ENCODE measurements at places on chromosomes 3 and 15.
A peak's percentile ranks its signal among the peaks of the same experiment; 100 is the strongest.

DNA sequence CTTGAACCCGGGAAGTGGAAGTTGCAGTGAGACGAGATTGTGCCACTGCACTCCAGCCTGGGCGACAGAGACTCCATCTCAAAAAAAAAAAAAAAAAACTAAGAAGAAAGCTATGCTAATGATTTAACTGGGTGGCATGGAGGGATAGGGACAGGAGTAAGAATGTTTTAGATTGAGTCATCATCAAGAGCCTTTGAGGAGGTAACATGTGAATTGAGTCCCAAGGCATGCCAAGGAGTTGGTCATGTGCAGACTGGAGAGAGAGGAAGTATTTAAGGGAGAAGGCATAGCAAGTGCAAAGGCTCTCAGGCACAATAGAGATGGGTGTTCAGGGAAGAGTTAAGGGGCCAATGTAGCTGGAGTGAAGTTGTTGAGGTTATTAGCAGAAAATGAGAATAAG is 9.1 kb downstream of the BNC1 start:
- no peak for DNase-seq

DNA sequence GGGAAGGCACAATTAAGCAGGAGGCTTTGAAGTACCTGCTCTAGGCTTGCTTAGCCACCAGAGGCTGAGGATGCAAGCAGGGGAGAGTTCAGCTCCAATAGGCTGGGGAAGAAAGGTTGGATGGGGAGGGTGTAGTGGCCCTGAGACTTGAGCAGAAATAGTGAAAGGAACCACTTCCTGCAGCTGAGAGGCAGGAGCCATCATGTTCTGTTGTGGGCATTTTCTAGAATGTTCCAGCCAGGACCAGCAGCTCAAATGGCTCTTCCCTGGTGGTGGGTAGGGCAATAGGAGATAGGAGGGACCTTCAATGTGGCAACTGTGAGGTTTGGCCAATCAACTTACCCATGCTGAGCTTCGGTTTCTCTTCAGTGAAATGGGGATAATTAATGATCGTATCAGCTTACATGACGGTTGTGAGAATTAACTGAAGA is 79.1 kb upstream of the CGNL1 start:
- no peak for DNase-seq

GRCh38 chr3:62774221-62774620 is 101.0 kb downstream of the CADPS start:
- no peak for DNase-seq

- no peak for DNase-seq
Measured at GRCh38 chr15:87707071-87707470, 549.5 kb downstream of the NTRK3 start.

DNA sequence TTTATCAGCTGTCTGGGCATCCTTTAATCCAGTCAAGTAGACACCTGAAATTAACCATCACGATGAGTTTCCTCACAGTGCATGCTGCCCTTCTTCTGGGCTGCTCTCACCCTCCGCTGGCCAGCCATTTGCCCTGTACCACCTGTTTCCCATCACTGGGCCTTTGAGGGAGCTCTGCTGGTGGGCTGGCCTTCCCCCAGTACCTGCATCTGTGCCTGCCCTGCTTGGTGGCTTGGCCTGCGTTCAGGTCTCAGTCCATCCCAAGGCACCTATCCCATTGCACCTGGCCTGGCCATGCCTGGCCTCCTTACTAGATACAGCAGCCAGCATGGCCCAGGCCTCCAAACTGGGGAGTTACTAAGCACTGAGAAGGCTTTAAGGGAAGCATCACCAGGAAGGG is 413.2 kb downstream of the NTRK3 start:
- no peak for DNase-seq

DNA sequence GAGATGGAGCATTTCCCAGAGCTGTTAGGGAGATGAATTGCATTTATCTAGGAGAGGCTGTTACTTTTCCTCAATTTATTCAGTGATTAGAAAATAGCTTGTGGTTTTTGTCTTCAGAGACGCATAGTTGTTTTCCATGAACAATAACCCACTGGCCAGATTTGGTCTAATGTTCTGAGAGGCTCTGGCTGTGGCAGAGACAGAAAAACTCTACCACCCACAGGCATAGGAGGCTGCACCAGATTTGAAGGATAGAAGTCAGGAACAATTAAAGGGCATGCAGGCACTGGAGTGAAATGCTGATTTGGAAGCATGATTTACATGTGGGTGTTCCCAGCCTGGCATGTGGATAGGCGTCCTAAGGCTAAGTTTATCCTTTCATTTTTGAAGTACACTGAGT is 143.5 kb downstream of the NFKBIZ start:
- no peak for DNase-seq

DNA sequence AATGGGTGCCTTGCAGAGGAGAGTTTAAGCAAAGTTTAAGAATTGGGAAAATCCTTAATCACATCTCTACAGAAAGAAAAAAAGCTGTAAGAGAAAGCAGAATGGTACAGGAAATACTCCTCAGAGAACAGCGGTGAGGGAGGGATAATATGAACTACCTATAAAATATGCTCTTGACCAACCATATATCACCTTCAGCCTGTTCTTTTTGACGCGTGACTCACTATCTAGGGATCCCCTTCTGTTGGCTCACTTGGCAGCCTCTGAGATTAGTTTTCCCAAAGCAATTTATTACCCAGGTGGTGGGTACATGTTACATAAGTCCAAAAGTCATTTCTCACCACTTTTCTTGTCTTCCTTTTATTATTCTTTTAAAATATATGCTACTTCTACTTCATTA is 97.7 kb downstream of the CNTN6 start:
- no peak for DNase-seq

GRCh38 chr3:51403675-51404074 is 12.6 kb downstream of the RBM15B start:
- DNase-seq: no peak

DNA sequence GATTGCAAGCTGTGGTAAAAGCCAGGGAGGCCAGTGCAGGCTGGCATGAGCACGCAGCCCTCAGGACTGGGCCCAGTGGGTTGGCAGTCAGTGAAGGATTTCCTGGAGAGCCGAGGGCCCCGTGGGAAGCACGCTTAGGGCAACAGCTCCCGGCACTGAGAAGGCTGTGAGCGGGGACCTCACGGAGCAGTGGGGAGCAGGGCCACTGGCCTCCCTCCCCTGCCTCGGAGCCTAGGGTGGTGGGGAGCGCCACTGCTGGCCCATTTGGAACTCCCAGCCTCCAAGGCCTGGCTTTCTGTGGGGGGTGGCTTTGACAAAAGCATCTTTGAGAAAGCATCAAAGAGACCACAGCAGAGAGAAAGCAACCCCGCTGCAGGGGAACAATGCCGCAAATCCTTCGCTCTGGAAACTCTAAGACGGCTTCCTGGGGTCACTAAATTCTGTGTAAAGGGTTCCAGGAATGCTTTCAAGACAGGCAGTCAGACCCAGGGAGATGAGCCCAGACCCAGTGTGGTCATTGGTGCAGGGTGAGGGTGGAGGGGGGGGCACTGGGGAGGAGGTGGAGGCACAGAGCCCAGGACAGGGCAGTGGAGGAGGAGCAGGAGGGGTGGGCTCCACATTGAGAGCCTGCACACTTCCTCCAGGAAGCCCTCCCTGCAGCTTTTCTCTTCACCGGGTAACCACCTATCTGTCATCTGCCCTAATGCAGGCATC is 9.5 kb upstream of the APBA2 start:
- DNase-seq: no peak

- no peak for DNase-seq
Measured at GRCh38 chr3:114331007-114331406, 37.2 kb downstream of the TIGIT start.

DNA sequence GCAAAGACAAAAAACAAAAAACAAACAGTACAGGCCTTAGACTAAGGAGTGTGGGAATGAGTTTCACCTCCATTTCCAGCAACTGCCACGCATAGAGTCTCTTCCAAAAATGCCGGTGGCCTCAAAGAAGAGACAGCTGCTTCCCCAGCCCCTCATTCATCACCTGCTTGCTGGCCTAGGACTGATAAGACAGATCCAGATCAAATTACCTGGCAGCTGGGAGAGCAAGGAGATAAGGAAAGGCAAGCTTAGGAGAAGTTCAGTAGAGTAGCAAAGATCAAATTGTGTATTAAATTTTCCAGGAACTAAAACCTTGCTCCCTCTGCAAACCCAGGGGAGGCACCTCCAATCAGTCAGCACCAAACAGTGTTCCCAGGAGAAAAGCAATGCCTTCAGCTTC is 325.8 kb upstream of the CTNNB1 start:
- DNase-seq: no peak

- DNase-seq: no peak
Measured at GRCh38 chr3:150351398-150351797, 56.7 kb upstream of the TSC22D2 start.

GRCh38 chr15:69823223-69823907 is 274.4 kb downstream of the TLE3 start:
- DNase-seq: no peak

GRCh38 chr3:125150525-125151441 is 61.8 kb downstream of the SLC12A8 start:
- peak; percentile 70 for DNase-seq

- no peak for DNase-seq
Measured at GRCh38 chr3:178706411-178706810, 170.2 kb downstream of the KCNMB2 start.

DNA sequence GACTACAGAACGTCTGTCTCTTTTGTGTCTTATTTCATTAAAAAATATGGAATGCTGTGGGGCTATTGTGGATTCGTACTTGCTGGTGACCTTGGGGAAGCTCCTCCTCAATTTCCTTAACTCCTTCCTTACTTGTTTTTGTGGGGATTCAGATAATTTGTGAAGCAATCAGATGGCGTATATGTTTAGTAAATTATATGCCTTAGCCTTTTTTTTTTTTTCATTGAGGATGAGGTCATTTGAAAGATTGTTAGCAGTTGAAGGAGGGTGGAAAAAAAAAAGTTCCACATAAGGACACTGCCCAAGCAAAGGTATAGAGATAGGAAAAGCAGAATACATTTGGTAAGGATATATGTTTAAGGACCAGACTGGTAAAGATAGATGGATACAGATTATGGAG is 3.3 kb downstream of the RNF13 start:
- no peak for DNase-seq

GRCh38 chr15:40464595-40465185 is 6.1 kb upstream of the CHST14 start:
- no peak for DNase-seq

DNA sequence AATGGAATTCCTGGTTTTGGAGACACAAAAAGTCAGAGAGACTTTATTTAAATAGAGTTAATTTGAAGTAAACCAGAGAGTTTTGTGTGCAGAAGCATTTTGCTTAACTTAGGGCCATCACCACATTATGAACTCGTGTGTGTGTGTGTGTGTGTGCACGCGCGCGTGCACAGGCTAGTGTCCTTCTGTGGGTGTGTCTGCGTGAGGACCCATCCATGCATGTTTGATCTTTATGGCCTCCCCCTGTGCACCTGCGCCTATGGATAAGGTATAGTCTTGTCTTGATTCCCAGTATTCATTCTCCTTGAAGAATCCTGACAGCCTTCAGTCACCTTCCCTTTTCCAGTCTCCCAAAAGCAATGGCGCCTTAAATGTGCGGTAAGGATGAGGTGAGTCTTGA is 26.0 kb downstream of the MUC20 start:
- no peak for DNase-seq

GRCh38 chr3:85297291-85297690 is 338.5 kb downstream of the CADM2 start:
- DNase-seq: no peak

- DNase-seq: no peak
Measured at GRCh38 chr3:59079962-59080361, 30.1 kb upstream of the CFAP20DC start.

DNA sequence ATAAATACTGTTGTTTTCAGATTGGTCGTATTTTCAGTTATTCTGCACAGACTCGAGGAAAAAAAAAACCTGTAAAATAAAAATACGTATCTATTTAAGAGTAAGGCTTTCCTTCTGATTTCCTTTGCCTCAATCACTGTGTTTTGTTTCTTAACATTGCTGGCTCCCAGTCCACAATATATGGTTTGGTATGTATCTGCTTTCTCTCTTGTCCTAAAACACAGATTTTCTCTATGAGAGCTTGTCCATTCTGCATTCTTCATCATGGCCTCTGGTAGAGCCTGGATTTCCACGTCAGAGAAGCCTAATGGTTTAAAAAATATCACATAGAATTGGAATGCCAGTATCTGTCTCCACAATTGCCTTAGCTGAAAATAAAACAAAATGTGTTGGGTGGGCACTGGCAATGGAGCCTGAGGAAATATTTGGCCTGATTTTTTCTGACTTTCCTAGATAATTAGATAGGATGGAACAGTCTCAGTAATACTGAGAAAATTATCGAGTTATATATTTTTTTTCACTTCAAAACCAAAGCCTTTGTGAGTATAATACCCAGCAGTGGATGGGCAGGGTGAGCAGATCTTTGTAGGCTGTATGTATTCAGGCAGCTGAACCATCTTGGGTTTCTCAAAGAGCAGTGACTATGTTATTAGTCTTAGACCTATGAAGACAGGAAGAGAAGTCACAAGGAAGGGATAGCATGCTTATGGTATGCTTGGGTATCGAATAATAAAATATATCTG is 1.9 kb downstream of the CD200 start:
- DNase-seq: no peak

All from CD4-positive, alpha-beta T cell treated with Interleukin-10 for 1 hour (primary cell).